Neural crest cell (in vitro differentiated cells): ENCODE measurements at places on chromosomes 11 and 22.
A peak's percentile ranks its signal among the peaks of the same experiment; 100 is the strongest.

DNA sequence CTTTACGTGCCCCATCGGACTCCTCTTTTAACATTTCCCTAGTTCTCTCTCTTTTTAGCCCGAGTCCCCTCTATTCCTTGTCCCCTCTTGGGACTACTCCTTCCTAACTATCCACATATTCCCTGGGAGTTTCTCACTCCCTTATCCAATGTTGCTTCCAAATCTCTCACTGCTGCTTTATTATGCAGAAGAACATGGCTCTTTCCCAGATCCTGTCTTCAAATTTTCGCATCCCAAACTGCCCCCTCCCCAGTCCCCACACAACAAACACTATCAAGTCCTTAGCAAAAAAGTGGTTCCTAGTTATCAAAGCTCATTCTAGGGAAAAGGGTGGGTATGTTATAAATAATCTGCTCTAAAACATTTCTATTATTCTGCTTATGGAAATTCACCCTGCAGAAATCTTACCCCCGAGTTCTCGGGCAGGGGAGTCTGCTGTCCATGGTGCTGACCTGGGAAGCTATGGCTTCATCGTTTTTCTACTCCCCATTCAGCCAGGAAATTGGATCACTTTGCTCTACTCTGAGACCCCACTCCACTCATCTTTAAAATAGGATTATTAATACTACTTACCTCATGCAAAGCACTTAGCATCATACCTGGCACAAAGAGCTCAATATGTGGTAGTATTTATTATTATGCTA, 393.5 kb downstream of the BUD13 start:
- H3K4me1 ChIP-seq = peaks cover 18% of the 10 kb centered on the region
- peak; percentile 84 for DNase-seq

- no peak overlapping the region for H3K27ac ChIP-seq
- no peaks in the 10 kb centered on the region for H3K36me3 ChIP-seq
- DNase-seq = no peak
- H3K4me3 ChIP-seq = no peak overlapping the region
- H3K4me1 ChIP-seq = peaks cover 71% of the 10 kb centered on the region
- H3K27me3 ChIP-seq = peaks cover 100% of the 10 kb centered on the region
Observed at GRCh38 chr11:128530118-128531074, 57.0 kb downstream of the ETS1 start.

GRCh38 chr11:34332524-34332923, 25.3 kb downstream of the ABTB2 start:
- no peak overlapping the region for H3K27ac ChIP-seq
- H3K4me1 ChIP-seq = peaks cover 6% of the 10 kb centered on the region
- peaks cover 8% of the 10 kb centered on the region for H3K27me3 ChIP-seq
- no peak overlapping the region for H3K4me3 ChIP-seq

DNA sequence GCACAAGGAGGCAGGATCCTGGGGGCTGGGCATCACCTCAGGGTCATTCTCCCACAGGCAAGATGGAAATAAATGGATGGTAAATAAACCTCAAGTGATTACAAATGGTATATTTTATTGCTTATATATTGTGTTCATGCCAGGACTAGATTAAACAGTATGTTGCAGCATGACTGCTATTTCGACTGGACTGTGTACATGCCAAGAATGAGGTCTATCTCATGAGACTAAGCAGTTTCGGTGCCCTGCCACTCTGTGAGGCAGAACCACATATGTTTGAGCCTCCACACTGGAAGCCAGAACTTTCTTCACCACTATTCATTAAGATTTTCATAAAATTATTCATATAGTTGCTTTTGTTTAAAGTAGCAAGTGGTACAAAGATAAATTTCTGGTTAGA, 140.2 kb downstream of the DDX10 start:
- peaks cover 5% of the 10 kb centered on the region for H3K4me1 ChIP-seq
- H3K27me3 ChIP-seq = no peaks in the 10 kb centered on the region
- H3K27ac ChIP-seq = no peak overlapping the region
- H3K4me3 ChIP-seq = no peak overlapping the region
- no peak for DNase-seq

DNA sequence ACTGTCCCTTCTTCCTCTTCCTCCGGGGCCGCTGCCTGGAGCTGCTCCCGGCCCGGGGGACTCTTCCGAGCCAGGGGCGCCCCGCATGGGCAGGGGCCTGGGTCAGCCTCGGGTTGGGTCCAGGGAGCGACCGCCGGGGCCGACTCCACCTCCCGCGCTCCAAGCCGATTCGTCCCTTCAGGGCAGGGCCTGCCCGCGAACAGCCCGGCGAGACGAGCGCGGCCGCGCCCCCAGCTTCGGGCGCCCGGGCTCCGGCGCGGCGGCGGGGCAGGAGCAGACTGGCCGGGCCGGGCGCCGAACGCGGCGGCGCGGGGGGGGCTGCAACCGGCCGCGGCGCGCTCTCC, at the start of gene LARGE1:
Gene LARGE1 (minus strand): TSS at position 280 of the 344 bp plus-strand sequence.
- H3K4me1 ChIP-seq = peaks cover 45% of the 10 kb centered on the region
- peak within 1 kb of the TSS; percentile 98 for H3K27ac ChIP-seq
- peaks cover 9% of the 10 kb centered on the region for H3K27me3 ChIP-seq
- H3K4me3 ChIP-seq = peak within 1 kb of the TSS; percentile 96
- peak; percentile 34 for DNase-seq

DNA sequence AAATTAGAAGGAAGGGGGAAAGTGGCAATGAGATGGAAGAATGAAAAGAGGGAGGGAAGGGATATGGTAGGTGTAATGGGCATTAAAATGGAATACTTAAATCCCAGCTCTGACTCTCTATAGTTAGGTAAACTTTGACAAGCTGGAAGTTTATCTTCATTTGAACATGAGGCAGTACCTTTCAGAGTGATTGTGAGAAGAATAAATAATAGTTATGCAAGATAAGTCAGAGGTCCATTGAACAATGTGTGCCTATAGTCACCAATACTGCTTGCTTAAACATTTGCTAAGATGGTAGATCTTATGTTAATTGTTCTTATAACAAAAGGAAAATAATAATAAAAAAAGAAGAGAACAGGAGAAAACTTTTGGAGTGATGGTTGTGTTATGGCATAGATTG, 545.8 kb upstream of the CCDC90B start:
- H3K27me3 ChIP-seq = no peaks in the 10 kb centered on the region
- DNase-seq = no peak
- H3K27ac ChIP-seq = no peak overlapping the region
- H3K4me3 ChIP-seq = no peak overlapping the region

- H3K27me3 ChIP-seq = no peaks in the 10 kb centered on the region
- DNase-seq = no peak
- H3K36me3 ChIP-seq = no peaks in the 10 kb centered on the region
- no peak overlapping the region for H3K4me3 ChIP-seq
- peaks cover 2% of the 10 kb centered on the region for H3K4me1 ChIP-seq
Observed at GRCh38 chr11:32307913-32308312, 127.4 kb downstream of the WT1 start.

- DNase-seq = no peak
- peaks cover 17% of the 10 kb centered on the region for H3K4me1 ChIP-seq
- H3K36me3 ChIP-seq = peaks cover 18% of the 10 kb centered on the region
- no peak overlapping the region for H3K27ac ChIP-seq
Observed at GRCh38 chr11:68099474-68100405, 21.4 kb downstream of the CHKA start.

- no peaks in the 10 kb centered on the region for H3K36me3 ChIP-seq
- H3K27ac ChIP-seq = no peak overlapping the region
- DNase-seq = no peak
- H3K27me3 ChIP-seq = peaks cover 12% of the 10 kb centered on the region
Observed at GRCh38 chr11:7307836-7308235, 56.1 kb downstream of the SYT9 start.

DNA sequence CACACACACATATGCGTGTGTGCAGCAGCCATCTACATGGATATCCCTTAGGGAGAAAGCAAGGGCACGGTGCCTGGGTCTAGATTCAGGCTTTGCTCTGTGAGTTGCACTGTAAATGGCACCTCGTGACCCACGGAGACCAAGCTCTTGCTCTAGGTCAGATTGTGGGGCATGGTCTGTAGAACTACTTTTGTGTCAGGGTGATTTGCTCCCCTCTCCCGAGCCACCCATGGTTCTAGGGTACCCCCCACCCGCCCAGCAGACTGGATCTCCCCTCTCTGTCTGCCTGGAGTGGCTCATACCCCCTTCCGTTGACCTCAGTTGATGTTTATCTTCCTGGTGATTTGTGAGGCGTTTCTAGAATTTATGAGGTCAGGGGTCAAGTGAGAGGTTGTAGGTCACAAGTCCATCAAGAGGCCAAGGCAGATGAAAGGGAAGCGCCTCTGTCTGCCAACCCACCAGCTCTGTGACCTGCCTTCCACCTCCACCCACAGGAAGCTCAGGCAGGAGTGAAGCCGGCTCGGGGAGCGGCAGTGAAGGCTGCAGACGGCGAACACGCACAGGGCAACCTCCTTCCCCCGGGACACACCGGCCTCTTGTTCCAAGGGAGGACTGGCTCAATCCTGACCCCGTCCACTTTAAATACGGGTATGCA, 76.2 kb upstream of the TTLL12 start:
- H3K4me3 ChIP-seq = no peak overlapping the region
- peaks cover 24% of the 10 kb centered on the region for H3K4me1 ChIP-seq
- H3K36me3 ChIP-seq = no peaks in the 10 kb centered on the region
- H3K27ac ChIP-seq = no peak overlapping the region
- DNase-seq = peak; percentile 23

DNA sequence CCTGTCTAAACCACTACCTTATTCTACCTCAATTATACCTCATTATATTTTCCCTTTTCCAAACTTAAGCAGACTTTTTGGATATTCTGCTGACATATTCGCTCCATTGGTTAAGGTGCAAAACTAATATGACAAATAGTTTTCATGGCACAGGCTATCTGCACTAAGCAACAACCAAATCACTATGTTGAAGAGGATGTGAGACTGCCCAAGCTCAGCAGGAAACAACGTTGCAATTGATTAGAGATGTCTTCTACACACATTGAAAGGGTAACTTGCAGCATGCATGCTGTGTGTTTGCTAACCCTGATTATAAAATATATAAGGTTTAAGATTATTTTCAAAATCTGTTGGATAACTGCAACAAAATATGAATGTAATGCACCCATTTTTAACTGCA, 61.6 kb downstream of the STK33 start:
- DNase-seq = no peak
- no peak overlapping the region for H3K4me3 ChIP-seq
- H3K27ac ChIP-seq = no peak overlapping the region

GRCh38 chr11:114472661-114473060, 33.4 kb downstream of the REXO2 start:
- no peak overlapping the region for H3K27ac ChIP-seq
- DNase-seq = no peak
- no peaks in the 10 kb centered on the region for H3K27me3 ChIP-seq
- peaks cover 10% of the 10 kb centered on the region for H3K36me3 ChIP-seq

GRCh38 chr11:129709801-129710398, 105.7 kb upstream of the TMEM45B start:
- no peak overlapping the region for H3K4me3 ChIP-seq
- no peaks in the 10 kb centered on the region for H3K36me3 ChIP-seq
- H3K4me1 ChIP-seq = no peaks in the 10 kb centered on the region
- no peak for DNase-seq
- peaks cover 4% of the 10 kb centered on the region for H3K27me3 ChIP-seq

DNA sequence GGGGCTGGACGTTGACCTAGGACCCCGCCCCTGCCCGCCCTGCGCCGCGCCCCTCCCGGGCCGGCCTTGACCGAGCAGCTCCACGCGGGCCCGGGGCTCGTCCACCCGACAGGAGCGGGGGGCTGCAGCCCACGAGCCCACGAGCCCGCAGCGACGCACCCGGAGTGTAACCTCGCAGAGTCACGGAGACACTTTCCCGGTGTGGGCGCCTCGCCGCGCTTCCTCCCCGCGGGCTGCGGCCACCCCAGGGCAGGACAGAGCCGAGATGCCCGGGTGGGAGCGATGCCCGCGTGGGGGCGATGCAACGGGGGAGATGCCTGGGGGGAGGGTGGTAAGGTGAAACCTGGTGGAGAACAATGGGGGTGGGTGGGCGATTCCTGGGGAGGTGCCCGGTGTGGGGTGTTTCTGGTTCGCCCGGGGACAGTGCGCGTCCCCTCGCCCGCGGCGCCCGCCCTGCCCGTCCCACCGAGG, 4.9 kb upstream of the ZBED4 start:
- no peak overlapping the region for H3K4me3 ChIP-seq
- H3K27me3 ChIP-seq = peaks cover 81% of the 10 kb centered on the region
- no peaks in the 10 kb centered on the region for H3K36me3 ChIP-seq
- no peak overlapping the region for H3K27ac ChIP-seq
- no peak for DNase-seq
- H3K4me1 ChIP-seq = no peaks in the 10 kb centered on the region

- H3K27me3 ChIP-seq = no peaks in the 10 kb centered on the region
- no peak overlapping the region for H3K4me3 ChIP-seq
- H3K36me3 ChIP-seq = no peaks in the 10 kb centered on the region
- no peak for DNase-seq
Observed at GRCh38 chr11:126433244-126433846, 77.9 kb downstream of the ST3GAL4 start.

- H3K4me1 ChIP-seq = peaks cover 20% of the 10 kb centered on the region
- DNase-seq = no peak
- no peaks in the 10 kb centered on the region for H3K36me3 ChIP-seq
- no peaks in the 10 kb centered on the region for H3K27me3 ChIP-seq
Observed at GRCh38 chr11:133403900-133404299, 128.4 kb downstream of the OPCML start.

DNA sequence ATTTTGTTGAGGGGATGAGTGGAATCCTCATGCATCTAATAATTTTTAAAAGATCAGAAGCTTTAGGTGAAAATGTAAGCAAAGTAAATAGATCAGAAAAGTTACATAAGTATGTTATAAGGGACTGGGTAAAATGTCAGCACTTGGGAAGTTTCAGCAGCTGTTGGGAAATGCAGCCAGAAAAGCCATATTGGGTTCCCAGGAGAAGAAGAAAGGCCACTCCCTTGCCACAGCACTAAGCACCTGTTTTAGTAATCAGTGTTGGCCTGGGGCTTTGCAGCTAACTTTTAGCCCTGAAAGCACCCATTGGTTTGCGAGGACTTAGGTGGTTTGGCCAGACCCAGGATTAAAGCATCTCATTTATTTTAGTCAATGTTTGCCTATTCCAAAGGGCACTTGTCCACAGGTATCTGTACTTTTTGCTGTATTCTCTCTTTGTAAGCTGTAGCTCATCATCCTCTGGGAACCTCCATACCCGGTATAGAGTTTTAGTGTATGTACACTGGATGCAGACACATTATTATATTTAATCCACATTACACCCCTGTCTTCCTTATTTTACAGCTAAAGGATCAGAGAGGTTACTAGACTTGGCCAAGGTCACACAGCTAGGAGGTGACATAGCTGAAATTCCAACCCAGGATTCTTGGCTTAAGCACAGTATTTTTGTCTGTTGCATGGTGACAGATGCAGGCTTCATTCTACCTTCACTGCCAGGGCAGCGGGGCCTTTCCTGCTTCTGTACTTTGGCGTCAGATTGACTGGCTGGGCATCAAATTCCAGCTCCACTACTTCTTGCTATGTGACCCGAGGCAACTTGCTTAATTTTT, 127.7 kb upstream of the SESN3 start:
- H3K27me3 ChIP-seq = no peaks in the 10 kb centered on the region
- no peak overlapping the region for H3K4me3 ChIP-seq
- H3K36me3 ChIP-seq = no peaks in the 10 kb centered on the region
- H3K4me1 ChIP-seq = peaks cover 17% of the 10 kb centered on the region
- H3K27ac ChIP-seq = no peak overlapping the region
- DNase-seq = no peak

GRCh38 chr22:46500201-46500600, 37.2 kb downstream of the CELSR1 start:
- peaks cover 87% of the 10 kb centered on the region for H3K27me3 ChIP-seq
- H3K4me1 ChIP-seq = peaks cover 37% of the 10 kb centered on the region
- peak; percentile 75 for DNase-seq
- no peaks in the 10 kb centered on the region for H3K36me3 ChIP-seq
- H3K4me3 ChIP-seq = peak overlapping the region; percentile 78
